ENCODE measurements at places on chromosomes 3 and 15.

- DNase-seq: no peak
Observed at GRCh38 chr3:188578576-188579363, 424.8 kb downstream of the LPP start.

- no peak for DNase-seq
Observed at GRCh38 chr3:53425936-53426335, 68.5 kb upstream of the CACNA1D start.

GRCh38 chr3:51621091-51621892 lies 49.8 kb upstream of the TEX264 start:
- DNase-seq: no peak

DNA sequence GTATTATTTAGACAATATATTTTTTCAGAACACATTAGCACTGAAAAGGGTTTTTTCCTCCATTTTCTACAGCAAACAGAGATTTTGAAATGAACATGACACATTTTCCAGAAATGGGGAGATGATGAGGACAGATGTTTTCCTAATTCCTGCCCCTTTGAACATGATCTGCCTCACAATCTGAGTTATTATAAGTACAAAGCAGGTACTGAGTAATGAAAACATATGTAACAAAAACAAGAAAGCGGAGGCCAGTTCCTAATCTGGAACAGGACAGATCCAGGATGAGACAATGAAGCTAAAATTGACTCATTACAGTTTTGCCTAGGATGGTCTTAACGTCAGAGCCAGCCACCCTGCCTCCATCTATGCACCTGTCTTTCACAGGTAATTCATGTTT lies 642.8 kb upstream of the NR2F2 start:
- DNase-seq: no peak

DNA sequence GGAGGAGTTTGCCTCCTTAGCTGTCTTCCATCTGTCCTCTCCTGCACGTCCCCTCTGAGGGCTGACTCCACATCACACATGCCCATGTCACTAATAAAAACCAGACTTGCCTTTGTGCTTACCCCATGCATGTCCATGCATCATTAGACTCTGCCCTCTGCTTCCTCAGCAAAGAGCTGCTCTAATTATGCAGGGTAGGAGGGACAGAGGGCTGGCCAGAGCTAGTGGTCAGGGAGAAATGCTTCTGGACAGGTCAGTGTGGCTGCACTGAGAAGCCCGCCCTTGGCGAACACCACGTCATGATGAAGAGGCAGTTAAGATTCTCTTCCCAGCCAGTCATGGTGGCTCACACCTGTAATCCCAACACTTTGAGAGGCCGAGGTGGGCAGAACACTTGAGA lies 8.9 kb downstream of the CA12 start:
- no peak for DNase-seq

- DNase-seq: no peak
Observed at GRCh38 chr3:24359645-24360462, 134.8 kb downstream of the THRB start.

DNA sequence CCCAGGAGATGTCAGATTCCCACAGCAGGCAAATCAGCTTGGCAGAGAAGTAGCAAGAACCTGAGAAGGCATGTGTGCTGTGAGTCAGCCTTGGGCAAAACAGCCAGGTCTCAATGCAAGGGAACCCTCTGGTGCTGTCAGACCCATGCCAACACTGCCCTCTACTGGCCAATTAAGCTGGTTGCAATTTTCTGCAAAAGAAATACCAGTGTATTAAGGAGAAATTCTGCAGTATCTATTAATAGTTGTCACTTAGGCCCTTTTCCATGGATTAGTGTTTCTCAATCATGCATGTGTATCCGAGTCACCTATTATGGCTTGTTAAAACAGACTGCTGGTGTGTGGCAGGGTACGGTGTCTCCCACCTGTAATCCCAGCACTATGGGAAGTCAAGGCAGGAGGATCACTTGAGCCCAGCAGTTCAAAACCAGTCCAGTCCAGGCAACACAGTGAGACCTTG lies 26.2 kb downstream of the MAP4 start:
- peak; percentile 51 for DNase-seq

DNA sequence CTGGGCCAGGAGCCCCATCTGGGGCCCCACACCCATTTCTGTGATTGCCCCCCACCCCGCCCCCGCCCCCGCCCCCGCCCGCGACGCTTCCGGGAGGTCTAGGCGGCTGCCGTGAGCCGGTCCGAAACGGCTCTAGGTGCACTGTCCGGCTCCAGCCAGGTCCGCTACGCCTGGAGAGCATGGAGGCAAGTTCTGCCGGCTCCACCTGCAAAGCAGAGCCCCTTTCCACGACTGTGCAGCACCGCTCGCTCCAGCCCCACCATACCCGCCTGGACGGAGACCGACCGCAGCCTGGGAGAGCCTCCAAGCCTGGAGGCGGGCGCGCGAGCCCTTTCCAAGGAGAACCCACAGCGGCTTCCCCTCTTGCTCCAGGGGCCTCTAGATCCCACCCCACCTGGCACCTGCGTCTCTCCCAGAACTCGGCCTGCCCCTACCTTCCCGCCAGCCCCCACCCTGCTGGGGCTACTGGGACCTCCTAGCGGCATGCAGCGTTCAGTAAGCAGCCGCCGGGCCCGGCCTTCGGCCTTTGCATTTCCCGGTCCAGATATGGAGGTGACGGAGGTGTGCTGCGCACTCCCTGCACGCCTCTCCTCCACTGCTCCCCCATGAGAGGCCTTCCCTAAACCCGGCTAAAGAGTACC lies 66.2 kb downstream of the KLF13 start:
- DNase-seq: peak; percentile 76

DNA sequence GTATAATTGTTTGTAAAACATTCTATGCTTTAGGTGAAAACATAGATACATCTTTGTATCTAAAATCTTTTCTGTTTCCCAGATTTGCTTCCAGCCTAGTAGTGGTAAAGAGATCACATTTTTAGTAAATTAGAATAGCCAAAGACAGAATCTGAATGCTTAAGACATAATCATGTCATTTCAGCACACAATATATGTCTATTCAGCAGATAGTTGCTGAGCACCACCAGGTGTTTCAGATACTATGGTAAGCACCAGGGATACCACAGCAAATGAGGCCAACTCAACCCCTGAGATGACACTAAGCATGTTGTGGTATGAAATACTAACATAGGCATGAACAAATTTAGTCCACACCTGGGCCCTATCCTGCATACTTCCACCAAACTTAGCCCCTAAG lies 195.2 kb upstream of the SOX14 start:
- no peak for DNase-seq

GRCh38 chr15:86139828-86140227 lies 60.2 kb downstream of the AGBL1 start:
- DNase-seq: no peak

GRCh38 chr15:63264688-63265293 lies 12.6 kb upstream of the APH1B start:
- no peak for DNase-seq

GRCh38 chr3:41933154-41933676 lies 28.7 kb downstream of the ULK4 start:
- DNase-seq: no peak

DNA sequence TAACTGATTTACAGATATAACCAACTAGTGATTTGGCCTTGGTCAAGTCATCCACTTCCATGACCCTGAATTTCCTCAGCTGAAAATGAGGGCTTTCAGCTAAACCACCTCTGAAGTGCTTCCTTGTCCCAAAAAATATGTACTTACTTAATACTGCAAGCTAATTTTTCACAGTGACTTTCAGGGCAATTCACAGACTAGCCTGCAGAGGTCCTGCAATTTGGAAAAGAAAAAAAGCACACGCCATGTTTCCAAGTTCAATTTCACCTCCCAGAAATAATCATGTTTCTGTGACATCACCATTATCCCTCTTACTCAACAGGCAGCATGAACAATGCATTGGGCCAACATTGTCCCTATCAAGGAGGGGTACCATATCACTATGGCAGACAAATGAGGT lies 218.2 kb downstream of the SHOX2 start:
- no peak for DNase-seq

- no peak for DNase-seq
Observed at GRCh38 chr3:46145147-46145546, 63.0 kb downstream of the CCR1 start.

DNA sequence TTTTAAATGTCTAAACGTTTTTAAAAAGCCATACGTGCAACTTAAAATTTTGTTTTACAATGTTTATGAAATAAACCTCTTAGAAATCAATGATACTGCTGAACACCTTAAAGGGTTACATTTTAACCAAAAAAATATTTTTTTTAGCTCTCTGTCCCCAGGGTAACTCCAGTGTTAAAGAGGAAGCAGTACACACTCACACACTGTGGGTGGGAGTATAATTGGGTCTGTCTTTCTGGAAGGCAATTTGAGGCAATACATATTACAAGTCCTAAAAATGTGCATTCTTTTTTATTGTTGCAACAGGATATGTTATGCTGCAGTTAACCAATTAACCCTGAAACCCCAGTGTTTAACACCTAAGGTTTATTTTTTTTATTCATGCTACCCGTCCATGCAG lies 34.1 kb downstream of the WHAMM start:
- no peak for DNase-seq
